ENCODE measurements at places on chromosomes 5 and 9.

GRCh38 chr5:133260715-133261114 lies 208.9 kb downstream of the HSPA4 start:
- no peak for DNase-seq

GRCh38 chr9:38133595-38133994 lies 64.6 kb upstream of the SHB start:
- no peak for DNase-seq

GRCh38 chr5:176542596-176543427 lies 5.6 kb upstream of the RNF44 start:
- DNase-seq = peak; percentile 88

- no peak for DNase-seq
These were observed 1523.6 kb upstream of the WWC1 start for GRCh38 chr5:166767858-166768257.

DNA sequence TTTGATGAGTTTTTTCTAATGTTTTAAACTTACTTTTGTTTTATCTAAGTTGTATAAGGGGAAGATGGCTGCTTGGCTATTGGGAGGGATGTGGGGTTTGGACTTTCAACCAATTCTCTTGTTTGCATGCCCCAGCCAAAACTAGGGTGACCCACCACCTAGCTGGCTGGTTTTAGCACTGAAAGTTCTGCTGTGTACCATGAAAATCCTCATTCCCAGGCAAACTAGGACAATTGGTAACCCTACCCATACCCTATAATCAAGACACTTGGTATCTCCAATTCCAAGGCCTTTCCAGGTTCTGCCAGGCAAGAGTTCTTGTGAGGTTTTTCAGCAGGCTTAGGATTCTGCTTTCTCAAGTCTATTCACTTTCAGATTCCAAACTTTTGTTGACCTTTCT lies 13.1 kb downstream of the RAB3C start:
- DNase-seq = no peak

- DNase-seq = no peak
These were observed 135.3 kb downstream of the ADAMTS12 start for GRCh38 chr5:33756491-33756890.

All from D341Med (cell line).